ENCODE measurements at places on chromosomes 7 and 10.

- peak; percentile 57 for DNase-seq
These were observed 95.9 kb upstream of the HDAC9 start for GRCh38 chr7:18399436-18400235.

- no peak for DNase-seq
These were observed 52.6 kb downstream of the MACC1 start for GRCh38 chr7:20164425-20165145.

DNA sequence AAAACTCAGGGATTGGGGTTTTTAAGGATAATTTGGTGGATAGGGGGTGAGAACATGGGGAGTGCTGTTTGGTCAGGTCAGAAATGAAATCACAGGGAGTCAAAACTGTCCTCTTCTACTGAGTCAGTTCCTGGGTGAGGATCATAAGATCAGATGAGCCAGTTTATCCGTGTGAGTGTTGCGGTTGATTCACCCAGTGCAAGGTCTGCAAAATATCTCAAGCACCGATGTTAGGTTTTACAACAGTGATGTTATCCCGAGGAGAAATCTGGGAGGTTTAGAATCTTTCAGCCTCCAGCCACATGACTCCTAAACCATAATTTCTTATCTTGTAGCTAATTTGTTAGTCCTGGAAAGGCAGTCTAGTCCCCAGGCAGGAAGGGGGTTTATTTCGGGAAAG, 31.7 kb upstream of the AGR2 start:
- DNase-seq = no peak

- no peak for DNase-seq
These were observed 40.9 kb downstream of the DLD start for GRCh38 chr7:107931740-107932515.

- no peak for DNase-seq
These were observed 9.5 kb downstream of the C7orf25 start for GRCh38 chr7:42902331-42902730.

- DNase-seq = peak; percentile 69
These were observed 35.5 kb upstream of the BICC1 start for GRCh38 chr10:58477122-58477521.

- DNase-seq = no peak
These were observed 190.2 kb downstream of the RELN start for GRCh38 chr7:103799298-103799697.

GRCh38 chr10:35027567-35027966, 62.6 kb downstream of the CUL2 start:
- no peak for DNase-seq

DNA sequence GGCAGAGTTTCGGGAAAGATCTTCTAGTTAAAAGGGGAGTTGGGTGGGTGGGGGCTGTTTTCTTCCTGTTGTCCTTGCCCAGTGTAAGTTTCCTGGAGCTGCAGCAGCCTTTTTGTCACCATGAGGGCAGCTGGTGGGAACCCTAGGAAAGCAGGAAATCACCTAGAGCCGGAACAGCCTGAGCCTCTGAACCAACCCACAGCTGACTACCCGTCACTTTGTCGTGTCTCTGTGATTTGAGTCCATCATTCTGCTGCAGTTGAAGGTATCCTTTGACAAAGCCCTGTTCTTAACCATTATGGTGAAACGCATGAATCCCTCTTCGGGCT, 1.2 kb upstream of the C10orf143 start:
- DNase-seq = no peak

DNA sequence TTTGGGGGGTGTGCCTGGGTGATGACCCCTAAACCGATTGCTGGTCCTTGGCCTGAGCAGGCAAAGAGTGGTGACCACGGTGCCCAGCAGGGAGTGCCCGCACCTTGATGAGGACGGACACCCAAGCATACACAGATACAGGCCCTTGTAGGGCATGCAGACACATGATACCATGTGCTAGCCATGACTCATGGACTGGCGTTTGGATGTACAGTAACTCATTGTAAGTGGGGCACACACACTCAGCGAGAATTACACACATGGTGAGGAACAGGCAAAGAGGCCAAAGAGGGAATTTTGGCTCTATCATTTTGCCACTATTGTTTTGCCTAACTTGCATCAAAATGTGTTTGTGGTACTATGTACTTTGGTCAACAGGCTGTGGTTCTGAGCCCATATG, 24.1 kb downstream of the KAZALD1 start:
- no peak for DNase-seq

DNA sequence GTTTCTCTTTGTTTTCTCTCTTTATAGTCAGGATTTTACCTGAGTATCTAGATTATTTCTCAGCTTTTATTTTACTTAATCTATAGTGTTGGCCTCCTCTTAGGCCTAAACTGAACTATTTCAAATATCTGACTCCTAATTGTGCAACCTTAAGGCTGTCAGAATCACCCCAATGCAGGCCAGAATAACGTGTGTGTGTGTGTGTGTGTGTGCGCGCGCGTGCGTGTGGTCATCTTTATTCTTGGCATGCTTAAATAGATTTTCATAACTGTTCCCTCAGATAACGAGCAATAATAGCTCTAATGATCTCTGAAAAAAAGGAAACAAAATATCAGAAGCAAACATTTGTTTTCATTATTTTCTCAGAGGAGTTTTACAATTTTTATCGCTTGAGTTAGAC, 92.4 kb downstream of the PCDH15 start:
- DNase-seq = no peak

DNA sequence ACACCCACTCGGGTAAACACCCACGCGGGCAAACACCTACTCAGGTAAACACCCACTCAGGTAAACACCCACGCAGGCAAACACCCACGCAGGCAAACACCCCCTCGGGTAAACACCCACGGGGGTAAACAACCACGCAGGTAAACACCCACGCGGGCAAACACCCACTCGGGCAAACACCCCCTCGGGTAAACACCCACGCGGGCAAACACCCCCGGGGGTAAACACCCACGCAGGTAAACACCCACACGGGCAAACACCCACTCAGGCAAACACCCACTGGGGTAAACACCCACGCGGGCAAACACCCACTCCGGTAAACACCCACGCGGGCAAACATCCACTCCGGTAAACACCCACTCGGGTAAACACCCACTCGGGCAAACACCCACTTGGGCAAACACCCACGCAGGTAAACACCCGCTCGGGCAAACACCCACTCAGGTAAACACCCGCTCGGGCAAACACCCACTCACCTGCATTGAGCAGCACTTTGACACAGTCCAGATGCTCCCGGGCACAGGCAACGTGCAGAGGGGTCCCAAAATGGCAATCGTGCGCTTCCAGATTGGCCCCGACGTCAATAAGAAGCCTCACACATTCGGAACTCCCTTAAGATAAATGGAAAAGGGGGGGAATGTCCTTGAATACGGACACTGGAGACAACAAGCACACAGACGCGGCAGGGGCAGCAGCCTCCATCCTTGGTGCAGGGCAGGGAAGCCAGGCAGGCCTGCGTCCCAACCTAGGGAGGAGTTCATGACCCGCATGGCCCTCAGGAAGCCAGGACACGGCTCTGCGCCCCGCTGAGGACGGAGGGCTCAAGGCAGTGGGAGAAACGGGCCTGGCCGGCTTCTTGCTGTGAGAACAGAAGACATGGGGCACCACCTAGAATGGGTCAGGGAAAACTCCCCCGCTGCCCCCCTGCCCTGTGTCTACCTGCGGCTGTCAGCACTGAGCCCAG, 17.6 kb downstream of the ASB13 start:
- no peak for DNase-seq

GRCh38 chr10:5404208-5405041, at the start of gene TUBAL3:
TUBAL3 (minus strand) TSS chr10:5404828; CDS start chr10:5404792, 36 bp downstream.
- no peak for DNase-seq

- peak; percentile 79 for DNase-seq
These were observed 90.4 kb downstream of the ZMIZ1 start for GRCh38 chr10:79159141-79159651.

- DNase-seq = no peak
These were observed 595.2 kb downstream of the SDK1 start for GRCh38 chr7:3896169-3896765.

GRCh38 chr7:141991140-141991539, 4.5 kb upstream of the MGAM start:
- no peak for DNase-seq

- DNase-seq = no peak
These were observed 59.6 kb downstream of the ADRB1 start for GRCh38 chr10:114103284-114103683.

GRCh38 chr7:73838642-73839041, 3.7 kb downstream of the METTL27 start:
- no peak for DNase-seq

- no peak for DNase-seq
These were observed 664 bp upstream of the C10orf88 start for GRCh38 chr10:122954731-122955050.

GRCh38 chr7:138868711-138869110, 70.7 kb upstream of the ATP6V0A4 start:
- DNase-seq = no peak

GRCh38 chr7:43431020-43431595, 151.8 kb upstream of the STK17A start:
- peak; percentile 73 for DNase-seq

GRCh38 chr10:97869091-97870042, 19.7 kb downstream of the GOLGA7B start:
- DNase-seq = peak; percentile 96

DNA sequence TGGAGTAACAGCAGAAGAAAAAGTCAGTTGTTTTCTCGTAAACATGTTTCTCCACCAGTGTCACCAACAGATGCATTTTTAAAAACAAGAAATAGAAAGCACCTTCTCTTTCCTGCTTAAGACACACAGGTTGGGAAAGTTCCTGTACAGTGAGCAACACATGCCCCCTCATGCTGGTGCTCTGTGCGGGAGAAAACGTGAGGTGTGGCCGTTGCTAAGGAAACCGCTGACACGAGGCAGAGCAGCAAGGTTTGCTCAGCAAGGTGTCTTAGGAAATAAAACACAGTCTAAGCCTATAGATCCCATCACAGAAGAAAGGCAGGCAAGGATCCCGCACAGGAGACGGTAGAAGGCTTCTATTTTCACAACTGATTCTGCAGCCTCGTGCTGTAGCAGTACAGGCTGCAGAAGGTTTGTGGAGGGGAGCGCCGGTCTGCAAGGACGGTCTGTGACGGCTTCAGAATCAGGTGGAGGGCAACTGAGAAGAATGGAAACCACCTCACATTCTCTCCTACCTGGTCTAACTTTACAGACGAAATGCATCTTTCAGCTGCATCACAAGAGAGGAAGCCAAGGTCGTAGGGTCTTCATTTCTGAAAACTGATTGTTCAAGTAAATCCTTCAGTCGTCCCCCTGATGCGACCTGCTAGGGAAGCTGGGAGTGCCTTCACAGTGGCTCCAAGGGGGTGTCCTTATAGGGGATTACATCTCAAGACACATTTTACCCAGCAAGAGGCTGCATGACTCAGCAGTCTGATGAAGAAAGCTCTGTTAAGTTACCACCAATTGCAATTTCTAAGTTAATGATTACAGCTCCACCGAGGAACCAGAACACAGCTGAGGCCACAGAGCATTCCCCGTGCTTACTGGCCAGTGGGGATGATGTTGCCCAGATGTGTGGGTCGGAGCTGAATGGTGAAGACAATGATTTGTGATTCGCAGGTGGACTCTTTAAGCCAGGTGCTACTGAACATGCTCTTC, 150.7 kb upstream of the KLF14 start:
- DNase-seq = no peak

DNA sequence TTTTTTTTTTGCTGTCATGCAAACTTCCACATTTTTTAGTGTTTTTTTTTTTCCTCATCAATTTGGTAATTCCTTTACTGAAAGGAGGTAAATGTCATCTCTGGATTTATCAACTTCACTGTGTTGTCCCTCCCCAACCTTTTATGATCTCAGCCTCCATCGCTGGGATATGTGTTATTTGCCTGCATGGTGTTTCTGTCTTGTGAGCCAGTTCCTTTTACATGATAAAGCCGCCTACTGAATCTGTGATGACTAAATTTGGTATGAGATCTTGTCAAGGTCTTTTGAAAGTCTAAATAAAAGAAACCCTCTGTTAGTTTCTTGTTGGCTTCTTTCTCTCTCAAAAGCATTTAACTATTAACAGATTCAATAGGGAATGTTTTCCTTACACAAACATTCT, 39.3 kb downstream of the TAS2R41 start:
- no peak for DNase-seq

DNA sequence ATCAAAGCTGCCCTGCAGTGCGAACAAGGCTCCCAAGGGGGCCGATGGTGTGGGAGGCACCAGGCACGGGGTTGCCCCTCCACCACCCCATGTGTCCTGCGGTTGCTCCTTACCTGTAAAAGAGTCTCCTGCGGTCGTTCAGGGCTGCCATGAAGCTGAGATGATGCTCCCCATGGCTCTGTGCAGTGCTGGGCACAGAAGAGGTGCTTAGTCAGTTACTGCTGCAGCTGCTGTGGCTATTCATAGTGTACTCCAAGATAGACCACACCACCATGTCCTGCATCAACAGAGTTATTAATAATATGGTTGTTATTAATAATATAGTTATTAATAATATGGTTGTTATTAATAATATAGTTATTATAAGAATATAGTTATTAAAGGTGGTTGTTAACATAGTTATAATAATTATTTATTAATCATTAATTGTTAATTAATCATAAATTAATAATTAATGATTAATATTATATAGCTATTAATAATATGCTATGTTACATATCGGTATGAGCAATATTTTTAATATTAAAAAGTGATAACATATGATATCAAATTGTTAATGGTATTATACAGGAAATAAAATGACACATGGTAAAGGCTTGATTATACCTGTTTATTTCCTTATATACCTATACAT, 97.0 kb upstream of the PFKP start:
- no peak for DNase-seq

DNA sequence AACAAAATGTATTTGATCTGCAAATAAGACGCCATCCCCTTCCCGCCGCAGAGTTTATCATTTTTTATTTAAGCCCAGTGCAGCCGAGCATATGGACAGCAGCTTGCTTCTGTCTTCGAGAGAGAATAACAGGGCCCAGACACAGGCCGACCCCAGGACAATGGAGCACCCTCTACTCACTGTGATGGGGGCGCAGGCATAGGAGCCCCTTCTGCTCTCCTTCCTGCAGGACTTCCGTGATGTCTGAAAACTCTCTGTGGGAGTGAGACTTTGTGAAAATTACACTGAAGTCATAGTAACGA, 134.8 kb downstream of the OAT start:
- DNase-seq = no peak

- peak; percentile 51 for DNase-seq
These were observed 625.1 kb upstream of the PCDH15 start for GRCh38 chr10:55426138-55426537.

- no peak for DNase-seq
These were observed 55.6 kb downstream of the NRF1 start for GRCh38 chr7:129667116-129667515.

GRCh38 chr7:31284106-31284505, 56.4 kb downstream of the NEUROD6 start:
- no peak for DNase-seq

DNA sequence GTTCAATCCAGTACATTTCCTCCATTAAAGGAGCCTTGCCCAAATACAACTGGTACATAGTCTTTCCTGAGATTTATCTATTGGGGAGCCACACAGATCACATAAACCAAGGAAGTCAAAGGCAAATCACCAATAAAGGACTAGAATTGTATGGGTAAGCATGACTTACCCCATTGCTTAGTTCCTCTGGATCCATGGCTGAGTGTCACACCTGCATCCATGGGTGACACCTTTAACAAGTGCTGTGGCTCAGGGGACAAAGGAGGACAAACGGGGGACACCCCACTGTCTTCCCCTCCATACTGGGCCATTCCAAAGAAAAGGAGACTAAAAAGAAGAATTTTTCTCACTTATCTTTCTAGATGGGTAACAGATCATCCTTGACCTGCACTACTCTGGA, 30.4 kb downstream of the ZNF92 start:
- DNase-seq = no peak

GRCh38 chr7:55018361-55019190, at the start of gene EGFR:
EGFR (plus strand) TSS chr7:55019017; CDS start chr7:55019278, 261 bp downstream.
- peak; percentile 89 for DNase-seq
